ENCODE measurements at places on chromosomes 2 and 18.

GRCh38 chr2:68734176-68734575 is 435 bp upstream of the ARHGAP25 start:
- DNase-seq = no peak

GRCh38 chr2:34806891-34807290 is 1207.8 kb upstream of the FAM98A start:
- DNase-seq = no peak

DNA sequence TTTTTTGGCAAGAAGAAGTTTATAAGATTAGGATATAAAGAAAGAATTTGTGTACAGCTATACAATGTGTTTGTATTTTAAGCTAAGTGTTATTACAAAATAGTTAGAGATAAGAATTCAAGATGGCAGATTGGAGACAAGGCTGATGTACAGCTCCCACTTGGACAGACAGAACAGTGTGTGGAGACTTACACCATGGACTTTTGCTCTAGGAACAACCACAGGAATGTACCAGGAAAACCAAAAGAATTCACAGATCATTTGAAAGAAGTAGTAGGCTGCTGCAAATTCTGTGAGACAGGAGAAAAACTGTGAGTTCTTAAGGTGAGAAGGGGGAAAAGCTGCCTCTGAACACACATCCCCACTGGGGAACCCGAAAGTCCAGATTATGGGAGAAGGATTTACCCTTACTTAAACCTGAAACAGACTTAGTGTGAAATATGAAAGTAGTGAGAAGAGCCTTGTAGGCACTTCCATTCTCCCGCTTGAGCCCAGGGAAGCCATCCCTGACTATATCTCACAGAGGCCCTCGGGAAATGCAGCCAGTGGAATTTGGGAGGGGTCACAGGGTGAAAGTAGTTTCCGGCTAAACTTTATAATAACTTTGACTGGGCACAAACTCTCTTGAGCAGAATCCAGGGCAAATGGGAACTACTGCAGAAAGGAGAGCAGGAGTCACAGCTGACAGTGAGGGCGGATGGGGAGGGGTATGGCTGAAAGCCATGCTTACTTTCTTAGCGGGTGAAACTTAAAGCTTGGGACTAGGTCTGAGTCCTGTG is 11.6 kb upstream of the RPRD1A start:
- DNase-seq = peak; percentile 69

DNA sequence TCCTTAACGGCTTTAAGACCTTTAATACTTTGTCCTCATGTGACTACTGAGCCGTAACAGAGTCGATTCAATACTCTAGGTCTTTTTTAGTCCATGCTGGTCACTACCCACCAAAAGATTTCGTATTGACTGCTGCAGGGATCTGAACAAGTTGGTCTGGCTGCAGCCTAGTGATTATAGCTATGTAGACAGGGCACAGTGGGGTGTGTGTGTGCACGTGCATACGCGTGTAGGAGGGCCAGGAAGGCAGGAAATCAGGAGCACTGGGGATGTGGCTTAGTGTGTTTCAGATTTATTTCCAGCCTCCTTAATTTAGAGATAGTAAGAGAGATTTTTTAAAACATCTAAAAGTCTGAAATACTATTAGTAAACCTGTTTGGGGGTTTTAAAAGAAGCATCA is 161.4 kb downstream of the MYO3B start:
- DNase-seq = no peak

- no peak for DNase-seq
These were observed 95.9 kb downstream of the NCOA1 start for GRCh38 chr2:24586955-24587354.

DNA sequence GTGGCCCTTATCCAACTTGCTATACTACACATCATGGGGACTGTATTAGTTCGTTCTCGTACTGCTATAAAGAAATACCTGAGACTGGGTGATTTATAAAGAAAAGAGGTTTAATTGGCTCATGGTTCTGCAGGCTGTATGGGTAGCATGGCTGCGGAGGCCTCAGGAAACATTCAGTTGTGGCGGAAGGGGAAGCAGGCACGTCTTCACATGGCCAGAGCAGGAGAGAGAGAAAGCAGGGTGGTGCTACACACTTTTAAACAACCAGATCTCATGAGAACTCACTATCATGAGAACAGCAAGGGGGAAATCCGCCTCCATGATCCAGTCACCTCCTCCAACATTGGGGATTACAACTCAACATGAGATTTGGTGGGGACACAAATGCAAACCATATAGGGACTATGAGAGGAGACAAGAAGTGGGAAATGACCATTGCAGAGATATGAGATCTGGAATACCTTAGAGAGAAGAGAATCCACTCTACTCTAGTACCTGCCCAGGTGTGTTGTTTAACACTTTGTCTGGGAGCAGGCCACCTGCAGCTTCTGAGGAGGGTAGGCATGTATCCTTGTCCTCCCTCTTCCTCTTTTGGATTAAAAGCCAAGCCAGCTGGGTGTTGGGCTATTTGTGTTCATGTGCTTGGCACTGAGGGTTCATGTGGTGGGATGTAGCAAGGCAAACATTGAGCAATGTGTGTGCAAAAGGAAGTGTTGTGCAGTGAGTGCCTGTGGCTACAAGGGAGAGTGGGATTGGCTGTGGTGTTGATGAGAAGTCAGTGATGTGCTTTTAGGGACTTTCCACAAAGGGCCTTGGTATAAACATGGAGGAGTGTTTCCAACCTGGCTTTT is 22.8 kb downstream of the TTLL4 start:
- DNase-seq = no peak

DNA sequence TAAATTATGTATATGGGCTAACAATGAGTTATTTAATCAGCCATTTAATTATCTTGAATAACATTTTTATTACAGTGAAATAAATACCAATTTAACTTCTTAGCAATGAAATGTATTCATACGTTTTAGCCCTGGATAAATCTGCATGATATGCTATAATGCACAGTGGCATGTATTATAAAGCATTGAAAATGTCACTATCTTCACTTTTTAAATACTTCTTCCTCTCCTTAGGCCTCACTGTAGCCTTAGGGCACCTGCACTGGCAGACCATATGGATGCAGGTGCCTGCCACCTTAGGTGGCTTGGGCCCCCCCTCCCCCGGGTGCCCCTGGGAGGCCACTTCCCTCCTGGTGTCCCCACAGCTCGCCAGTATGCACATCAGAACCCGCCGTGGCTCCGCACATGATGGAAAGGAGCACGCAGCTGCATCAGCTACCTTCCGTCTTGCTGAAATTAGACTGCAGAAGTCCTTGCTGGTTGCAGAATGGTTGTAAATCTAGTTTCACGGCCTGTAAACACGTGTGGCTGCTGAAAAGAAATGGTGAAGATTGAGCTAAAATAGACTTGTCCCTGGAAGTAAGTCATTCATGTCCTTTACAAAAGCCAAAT is 56.7 kb downstream of the ADI1 start:
- no peak for DNase-seq

DNA sequence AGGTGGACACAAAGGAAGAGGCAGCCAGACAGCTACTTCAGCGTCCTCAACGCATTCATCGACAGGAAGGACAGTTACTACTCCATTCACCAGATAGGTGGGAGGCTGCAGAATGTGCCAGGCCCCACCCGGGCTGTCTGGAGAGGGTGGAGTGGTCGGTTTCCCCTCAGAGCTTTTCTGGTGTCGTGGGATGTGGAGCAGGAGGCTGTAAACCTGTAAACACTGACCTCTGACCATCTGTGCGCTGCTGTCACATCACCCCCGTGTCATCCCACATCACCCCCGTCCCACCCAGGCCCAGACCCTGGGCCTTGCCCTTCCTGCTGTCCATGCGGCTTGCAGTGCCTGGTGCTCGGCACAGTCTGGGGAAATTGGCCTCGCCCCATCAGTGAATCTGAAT is 17.1 kb downstream of the ATG4B start:
- DNase-seq = no peak

GRCh38 chr2:74779265-74779558 is 54.7 kb upstream of the HK2 start:
- DNase-seq = no peak

DNA sequence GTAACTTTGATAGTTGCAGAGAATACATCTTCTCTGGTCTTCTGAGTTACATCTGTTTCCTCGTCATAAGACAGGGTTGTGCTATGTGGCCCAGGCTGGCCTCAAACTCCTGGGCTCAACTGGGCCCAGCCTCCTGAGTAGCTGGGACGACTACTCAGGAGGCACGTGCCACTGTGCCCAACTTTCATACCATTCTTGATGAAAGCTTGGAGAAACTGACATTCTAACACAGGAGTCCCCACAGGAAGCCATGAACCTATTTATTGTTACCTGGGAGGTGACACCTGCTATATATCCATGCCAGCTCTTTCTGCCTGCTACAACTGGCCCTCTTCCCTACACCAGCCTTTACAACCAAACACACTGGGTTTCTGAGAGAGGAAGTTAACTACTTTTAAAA is 19.1 kb downstream of the EIF2AK3 start:
- no peak for DNase-seq

- DNase-seq = no peak
These were observed 23.5 kb downstream of the B3GNT7 start for GRCh38 chr2:231418820-231419640.

- no peak for DNase-seq
These were observed 66.2 kb upstream of the SALL3 start for GRCh38 chr18:78913395-78913794.

- no peak for DNase-seq
These were observed 44.8 kb downstream of the SPP2 start for GRCh38 chr2:234095301-234095700.

DNA sequence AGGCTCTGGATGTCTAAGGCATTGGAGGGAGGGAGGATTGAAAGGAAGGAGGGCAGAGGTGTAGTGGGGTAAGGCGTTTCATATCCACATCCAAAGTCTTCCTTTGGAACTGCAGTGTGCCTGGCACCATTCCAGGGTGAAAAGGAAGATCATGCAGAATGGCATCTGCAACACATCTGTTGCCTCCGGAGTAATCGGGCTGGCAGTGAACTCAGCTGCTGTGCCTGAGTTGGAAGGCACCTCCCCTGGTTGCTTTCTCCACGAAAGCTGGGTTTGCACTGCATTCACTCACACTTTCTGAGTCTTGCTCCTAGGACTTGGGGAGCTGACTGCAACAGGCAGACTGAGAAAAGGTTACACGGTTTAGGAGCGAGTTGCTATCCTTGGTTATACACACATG is 30.3 kb upstream of the SEC11C start:
- DNase-seq = no peak

- no peak for DNase-seq
These were observed 83.0 kb upstream of the ATG16L1 start for GRCh38 chr2:233168445-233168844.

DNA sequence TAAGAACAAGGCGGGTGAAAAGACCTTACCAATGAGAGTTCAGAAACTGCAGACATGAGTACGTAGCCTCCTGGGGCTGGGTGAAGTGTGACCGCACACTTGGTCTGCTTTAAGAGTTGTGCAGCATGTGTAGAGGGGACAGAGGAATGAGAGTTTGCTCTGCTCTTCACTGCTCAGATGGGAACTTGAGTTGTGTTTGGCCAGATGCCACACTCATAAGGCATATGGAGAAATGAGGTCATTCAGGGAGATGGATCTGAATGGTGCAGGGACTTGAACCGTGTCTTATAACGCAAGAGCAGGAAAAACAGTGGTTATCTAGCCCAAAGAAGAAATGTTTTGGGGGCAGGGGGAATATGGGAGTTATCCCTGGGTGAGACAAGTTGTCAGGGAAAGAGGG is 273.8 kb upstream of the LYPD1 start:
- DNase-seq = no peak

DNA sequence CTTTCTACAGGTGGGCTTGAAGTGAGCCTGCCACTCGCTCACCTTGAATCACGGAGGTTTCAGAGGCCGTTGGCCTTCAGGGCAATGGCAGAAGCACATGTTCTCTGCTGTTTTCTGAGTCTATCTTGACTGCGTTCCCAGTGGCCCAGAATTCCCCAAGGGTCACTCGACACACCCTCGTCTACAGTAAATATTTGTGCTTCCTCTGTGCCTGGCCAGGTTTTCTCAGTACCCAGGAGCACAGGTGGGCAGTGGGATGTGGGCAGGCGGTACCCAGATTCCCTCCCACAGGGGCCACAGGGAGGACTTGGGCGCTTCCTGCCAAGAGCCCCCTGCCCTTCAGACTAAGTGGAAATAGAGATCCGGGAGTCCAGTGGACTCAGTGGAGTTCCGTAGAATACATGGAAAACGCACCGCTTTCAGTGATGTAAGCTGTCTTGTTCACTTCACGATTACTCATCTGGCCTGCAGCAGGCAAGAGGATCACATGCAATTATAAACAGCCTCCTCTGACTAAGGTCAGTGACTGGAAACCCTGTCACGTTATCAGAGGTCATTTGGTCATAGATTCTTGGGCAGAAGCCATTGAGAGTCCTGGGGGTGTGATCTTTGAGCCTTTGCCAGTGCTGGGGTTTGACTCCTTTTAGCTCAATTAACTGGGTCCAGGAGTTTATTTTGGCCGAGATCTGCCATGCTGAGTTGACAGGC is 179.8 kb downstream of the NEDD4L start:
- DNase-seq = peak; percentile 91

GRCh38 chr2:96787411-96787810 is 26.7 kb downstream of the CNNM4 start:
- no peak for DNase-seq

DNA sequence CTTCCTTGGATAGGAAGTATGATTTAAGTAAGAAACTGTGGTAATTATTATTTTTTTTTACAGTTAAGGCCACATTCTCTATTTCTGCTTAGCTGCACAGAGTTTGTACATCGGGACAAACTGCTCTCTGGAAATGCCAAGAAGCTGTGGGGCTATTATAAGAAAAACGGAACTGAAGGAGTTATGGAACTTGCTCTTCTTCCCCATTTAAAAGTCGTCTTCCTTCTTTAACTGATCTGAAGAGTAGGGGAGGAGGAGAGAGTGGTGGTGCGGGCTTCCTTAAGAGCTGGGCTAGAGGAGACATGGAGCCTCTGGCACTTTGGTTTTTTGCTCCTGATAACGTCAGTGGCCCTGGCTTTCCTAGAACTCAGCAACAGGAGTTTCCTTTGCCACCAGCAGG is 54.4 kb downstream of the RAB31 start:
- DNase-seq = no peak

- DNase-seq = no peak
These were observed 27.2 kb upstream of the STAT4 start for GRCh38 chr2:191177751-191178736.

DNA sequence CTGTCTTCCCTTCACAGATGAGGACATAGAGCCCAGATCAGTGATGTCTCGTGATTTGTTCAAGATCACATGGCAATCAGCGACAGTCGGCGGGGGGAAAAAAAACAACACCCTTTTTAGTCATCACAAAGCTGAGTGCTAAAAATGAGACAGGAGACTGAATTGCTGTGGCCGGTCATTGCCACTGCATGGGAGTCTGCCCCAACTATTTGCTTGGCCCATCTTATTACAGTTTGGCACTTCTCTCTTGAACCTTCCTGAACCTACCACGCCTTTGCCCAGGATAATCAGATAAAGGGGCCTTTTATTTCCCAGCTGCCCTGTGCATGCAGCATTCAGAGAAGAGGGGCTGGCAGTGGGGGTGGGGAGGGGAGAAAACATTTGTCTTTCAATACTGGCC is 42.7 kb downstream of the SETBP1 start:
- DNase-seq = no peak
